ENCODE measurements at places on chromosomes 3 and 15.

DNA sequence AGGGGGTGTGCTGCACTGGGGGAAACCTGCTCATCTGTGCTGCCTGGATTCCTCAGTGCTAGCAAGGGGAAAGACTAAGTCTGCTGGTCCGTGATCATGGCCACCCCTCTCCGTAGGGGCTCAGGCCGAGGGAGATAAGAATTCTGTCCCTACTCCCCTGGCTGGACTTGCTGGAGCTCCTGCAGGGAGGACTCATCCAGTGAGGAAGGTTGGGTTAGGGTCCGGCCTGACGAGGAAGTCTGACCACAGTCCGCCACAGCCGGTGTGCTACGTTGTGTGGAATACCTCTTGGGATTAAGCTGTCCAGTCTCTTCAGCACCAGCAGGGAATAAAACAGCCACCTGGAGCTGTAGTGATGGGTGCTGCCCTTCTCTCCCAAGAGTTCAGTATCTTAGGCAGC is 1309.1 kb upstream of the CADM2 start:
- peak; percentile 37 for DNase-seq

GRCh38 chr15:73796331-73796831 is 43.2 kb upstream of the INSYN1 start:
- no peak for DNase-seq

GRCh38 chr3:79285380-79285779 is 482.4 kb downstream of the ROBO1 start:
- DNase-seq: no peak

DNA sequence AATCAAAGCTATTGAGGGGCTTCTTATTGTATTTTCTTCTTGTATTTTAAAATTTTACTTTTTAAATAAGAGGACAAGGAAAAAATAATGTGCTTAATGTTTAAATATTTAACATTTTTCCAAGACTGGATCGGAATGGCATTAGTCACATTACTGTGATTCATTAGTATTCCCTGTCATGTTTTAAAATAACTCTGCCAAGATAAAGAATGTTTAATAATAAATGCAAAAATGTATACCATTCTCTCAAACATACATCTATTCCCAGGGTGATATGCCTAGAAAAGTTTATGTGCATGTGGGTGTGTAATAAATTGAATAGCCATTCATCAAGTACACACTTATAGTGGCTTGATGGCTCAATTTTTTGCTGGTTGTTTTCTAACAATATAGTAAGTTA is 936.1 kb downstream of the PLOD2 start:
- no peak for DNase-seq

GRCh38 chr3:8596321-8597218 is 48.0 kb downstream of the SSUH2 start:
- DNase-seq: no peak

DNA sequence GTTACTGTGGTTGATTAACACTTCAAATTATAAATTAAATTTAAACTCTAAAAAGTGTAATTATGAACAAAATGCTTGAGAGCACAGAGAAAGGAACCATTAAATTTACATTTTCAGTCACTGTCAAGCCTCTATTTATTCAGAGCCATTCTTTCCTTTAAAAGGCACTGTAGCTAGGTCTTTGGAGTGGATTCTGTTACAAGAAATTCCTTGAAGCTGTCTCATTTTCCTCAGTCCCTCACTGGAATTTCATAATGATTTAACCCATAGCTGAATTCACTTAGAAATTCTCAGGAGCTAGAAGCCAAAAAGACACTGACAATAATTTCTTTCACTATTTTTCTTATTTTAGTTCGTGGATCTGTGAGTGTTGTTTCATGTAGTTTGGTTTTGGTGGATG is 81.2 kb upstream of the TCF12 start:
- no peak for DNase-seq

DNA sequence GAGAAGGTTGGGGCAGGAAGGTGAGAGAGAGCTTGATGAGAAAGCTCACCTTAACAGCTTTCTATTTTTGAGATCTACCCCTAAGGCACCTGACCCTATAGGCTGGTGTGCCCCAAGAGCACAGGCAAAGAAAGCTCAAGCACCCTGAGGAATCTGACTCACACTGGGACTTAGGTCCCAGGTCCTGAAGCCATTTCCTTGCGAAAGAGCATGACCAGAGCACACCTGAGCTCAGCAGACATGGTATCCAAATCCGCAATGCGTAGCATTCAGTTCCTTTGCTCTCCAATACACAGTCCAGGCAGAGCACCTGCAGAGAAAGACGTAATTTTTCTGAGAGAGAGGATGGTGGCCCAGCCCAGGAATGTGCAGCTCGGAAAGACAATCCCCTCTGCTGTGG is 112.1 kb upstream of the LPP start:
- no peak for DNase-seq

DNA sequence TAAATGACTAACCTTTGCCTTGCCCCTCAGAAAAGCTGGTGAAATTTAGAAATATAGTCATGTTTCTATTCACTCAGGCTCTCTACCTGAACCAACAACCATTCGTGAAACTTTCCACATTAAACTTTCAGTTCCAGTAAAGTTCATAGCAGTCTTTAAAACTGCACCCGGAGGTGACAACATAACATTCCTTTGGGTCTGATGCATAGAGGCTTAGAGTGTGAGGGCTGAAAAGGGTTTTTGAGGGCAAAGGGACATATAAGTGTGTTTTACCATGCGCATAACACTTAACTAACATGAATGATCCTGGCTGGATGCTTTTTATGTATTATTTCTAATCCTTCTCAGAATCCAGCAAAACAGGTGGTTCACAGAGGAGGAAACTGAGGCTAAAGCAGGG is 471.7 kb upstream of the MCTP2 start:
- DNase-seq: no peak

DNA sequence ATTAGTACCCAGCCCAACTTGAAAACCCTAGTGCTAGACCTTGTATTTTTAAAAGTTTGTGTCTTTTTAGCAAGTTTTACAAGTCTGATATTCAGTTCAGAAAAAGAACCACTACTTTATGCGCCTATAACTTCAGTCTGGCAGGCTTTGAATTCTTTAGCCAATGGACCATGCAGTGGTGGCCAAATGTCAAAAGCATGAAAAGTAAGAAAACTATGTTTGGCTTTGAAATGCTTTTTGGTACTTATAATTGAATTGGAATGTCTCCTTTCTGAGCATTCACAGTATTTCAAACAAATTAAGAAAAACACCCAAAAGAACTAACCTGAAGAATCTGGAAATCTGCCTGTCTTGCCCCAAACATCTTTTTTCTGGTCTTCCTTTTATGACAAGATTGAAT is 12.8 kb downstream of the WDR48 start:
- DNase-seq: no peak

DNA sequence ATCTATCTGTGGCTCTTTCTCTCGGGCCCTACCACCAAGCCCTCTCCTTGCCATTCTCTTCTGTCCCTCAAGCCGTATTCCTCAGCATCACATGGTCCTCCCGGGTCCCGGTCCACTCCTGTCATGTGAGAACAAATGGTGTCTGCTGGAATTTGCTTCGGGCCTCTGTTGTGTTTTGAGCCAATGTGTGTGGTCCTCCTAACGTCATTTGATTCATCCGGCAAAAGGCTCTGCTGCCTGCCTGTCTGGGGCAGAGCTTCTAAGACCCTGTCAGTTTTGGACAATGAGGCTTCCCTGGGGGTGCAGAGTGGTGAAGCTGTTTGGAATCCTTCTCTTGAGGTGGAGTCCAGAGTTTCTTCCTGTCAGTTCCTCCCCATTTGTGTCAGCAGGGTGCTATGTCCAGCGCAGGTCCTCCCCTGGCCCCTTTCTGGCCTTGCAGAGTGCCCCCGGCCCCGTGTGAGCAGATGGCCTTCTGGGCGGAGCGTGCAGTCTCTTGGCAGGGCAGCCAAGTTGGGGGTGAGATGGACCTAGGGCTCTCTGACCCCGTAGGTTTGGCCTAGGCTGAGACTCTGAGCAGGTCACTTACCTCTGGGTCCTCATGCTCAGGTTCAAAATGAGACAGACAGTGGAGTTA is 93.6 kb downstream of the APBA2 start:
- DNase-seq: no peak

- no peak for DNase-seq
Measured at GRCh38 chr3:15523660-15524417, 2.3 kb upstream of the COLQ start.
